ENCODE measurements at places on chromosomes 1 and 21. TPM values are rescaled to one million over a fixed set of nuclear protein-coding genes. Genes with fewer than 3 reads are reported as not detected.

DNA sequence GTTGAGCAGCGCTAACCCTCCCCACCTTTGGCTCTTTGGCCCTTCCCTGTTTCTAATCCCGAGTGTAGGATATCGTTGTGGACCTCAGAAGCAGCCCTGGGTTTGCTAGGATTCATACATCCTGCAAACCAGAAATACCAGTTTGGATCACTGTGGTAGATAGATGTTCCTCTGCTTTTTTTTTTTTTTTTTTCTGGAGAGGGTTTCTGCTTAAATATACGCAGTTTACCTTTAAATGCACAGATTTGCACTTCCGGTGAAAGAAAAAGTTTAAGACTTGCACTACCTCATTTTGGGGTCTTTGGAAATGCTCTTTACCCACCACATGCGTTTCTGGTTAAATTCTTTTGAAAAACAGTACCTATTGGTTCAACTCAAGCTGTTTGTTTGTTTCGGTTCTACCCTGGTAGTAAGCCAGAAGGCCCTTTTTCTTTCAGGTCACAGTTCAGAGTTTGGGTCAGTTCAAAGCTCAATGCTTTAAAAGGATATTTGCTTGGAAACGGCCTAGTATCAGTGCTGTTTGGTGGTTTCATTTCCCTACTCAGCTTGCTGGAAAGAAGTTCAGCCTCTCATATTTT is 908 bp downstream of the DDI2 start:
- peak; percentile 57 for DNase-seq
- H3K4me1 ChIP-seq = peaks cover 17% of the 10 kb centered on the region
- peak overlapping the region; percentile 98 for H3K4me3 ChIP-seq
- H3K27me3 ChIP-seq = no peaks in the 10 kb centered on the region
- peaks cover 5% of the 10 kb centered on the region for H3K36me3 ChIP-seq

- no peak for DNase-seq
- H3K36me3 ChIP-seq = no peaks in the 10 kb centered on the region
- H3K27ac ChIP-seq = no peak overlapping the region
- no peak overlapping the region for H3K4me3 ChIP-seq
- no peaks in the 10 kb centered on the region for H3K27me3 ChIP-seq
- no peaks in the 10 kb centered on the region for H3K4me1 ChIP-seq
These were observed 51.3 kb upstream of the GFI1 start for GRCh38 chr1:92538048-92538412.

DNA sequence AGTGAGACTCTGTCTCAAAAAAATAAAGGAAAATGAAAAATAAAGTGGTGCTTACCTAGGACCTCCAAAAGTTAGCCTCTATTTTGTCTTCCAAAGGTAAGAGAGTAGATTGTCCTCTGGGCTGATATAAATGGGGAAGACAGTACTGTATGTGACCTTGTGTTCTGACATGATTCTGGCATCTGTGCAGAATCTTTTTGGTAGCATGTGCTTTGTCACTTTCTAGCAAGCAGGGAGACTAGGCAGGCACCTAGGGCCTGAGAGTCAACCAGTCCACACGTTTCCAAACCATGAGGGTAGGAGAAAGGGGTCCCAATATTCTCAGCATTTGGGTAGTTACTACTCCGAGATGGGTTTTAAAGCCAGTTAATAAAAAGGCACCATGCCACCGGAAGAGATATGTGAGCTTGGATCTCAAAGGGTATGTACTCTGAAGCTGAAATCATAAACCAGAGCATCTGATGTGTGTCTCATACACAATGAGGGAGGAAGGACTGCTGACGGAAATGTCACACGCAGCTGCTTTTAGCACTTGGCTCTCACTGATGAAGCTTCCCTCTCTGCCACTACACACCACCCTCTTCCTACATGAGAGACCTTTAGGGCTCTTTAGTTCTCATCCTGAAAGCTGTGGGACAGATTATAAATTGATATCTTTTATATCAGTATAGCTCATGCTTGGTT is 27.0 kb upstream of the SLC16A1 start:
- DNase-seq = no peak
- H3K27ac ChIP-seq = peak overlapping the region; percentile 62
- no peaks in the 10 kb centered on the region for H3K36me3 ChIP-seq
- H3K27me3 ChIP-seq = no peaks in the 10 kb centered on the region
- H3K4me3 ChIP-seq = no peak overlapping the region

GRCh38 chr1:205260948-205261732 is 33.4 kb downstream of the TMCC2 start:
- H3K27ac ChIP-seq = 0 out of 2 replicates have a peak overlapping the region, but pooled peaks have one; percentile 59
- H3K36me3 ChIP-seq = no peaks in the 10 kb centered on the region
- no peak for DNase-seq
- H3K27me3 ChIP-seq = no peaks in the 10 kb centered on the region
- H3K4me3 ChIP-seq = no peak overlapping the region

The RSPH1 gene
- not detected for total RNA-seq
